Stimulated activated CD8-positive, alpha-beta memory T cell treated with anti-CD3 and anti-CD28 coated beads, Interleukin-15, amount 100 ng/mL, for 24 hours (primary cell): ENCODE measurements at places on chromosomes 1 and 21.

DNA sequence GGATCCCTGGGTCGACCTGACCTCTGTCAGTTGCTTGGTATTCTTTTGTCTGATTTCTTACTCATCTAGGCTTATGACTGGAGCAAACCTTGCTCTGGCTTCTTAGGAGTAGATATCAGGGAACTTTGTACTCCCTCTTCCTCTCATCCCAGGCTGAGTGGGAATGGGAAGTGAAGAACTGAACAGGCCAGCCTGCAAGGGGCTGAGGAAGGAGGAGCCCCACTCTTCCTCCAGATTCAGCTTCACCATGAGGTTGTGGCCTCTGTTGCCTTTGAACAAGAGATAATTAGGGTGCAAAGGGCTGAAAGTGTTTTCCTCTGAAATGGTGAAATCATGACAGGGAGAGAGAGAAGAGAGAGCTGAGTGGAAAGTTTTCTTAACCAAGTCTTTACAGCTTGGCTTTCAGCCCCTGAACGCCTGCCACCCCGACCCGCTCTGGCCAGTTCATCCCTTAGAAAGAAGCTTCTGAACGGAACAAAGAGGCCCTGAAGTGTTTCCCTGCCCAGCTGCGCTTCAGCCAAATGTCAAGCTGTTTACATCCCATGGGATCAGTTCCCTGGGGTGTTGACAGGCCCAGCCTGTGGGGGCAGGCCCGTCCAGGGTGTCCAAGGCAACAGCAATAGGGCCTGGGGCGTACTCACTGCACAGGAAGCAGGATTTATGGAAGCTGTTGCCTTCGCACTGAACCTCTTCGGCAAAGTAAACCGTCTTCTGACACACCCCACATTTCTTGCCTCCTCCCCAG is 11.2 kb downstream of the CSRP1 start:
- DNase-seq = no peak

DNA sequence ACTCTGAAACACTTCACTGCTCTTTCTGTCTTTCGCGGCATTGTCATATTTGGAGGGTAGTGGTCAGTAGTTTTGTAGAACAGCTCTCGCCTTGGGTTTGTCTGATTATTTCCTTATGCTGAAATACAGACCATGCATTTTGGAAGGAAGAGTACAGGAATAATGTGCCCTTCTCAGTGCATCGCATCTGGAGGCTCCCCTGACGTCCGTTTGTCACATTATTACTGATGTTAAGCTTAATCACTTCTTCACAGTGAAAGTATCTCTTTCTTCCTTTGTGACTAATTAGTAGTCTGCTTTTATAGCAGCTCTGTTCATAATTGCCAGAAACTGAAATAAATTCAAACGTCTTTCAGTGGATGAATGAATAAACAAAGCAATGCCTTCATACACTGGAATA is 85.7 kb upstream of the CXADR start:
- no peak for DNase-seq

DNA sequence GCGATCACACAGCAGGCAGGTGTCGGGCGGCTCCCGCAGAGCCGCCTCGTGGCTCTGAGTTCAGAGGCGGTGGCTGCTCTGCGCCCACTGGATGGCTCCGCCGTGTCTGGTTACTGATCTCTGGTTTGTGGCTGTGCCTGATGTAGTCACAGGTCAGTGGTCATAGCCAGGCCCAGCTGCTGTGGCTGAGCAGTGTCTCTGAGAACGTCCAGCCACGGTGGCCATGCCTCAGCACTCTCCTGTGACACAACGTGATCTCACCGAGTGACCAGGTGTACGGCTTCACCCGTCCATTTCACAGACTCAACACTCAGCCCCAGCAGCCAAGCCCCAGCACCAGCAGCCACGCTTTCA is 61.2 kb downstream of the KCNN3 start:
- no peak for DNase-seq

DNA sequence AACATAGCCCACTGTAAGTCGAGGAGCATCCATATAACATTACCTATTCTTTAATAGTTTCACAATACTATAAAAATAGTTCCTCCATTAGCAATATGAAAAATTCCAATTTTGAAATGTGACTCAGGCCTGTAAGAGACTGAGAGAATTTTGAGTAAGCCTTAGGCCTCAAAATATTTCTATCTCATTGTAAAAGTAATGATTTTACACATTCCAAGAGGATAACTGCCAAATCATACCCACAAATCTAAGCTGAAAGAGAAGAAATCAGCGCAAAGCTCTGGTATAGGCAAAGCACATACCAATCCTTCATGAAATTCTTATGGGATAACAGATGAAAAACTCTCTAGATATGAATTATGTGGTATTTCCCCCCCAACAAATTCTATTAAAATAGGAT is 144.1 kb downstream of the CDC42BPA start:
- DNase-seq = no peak

- no peak for DNase-seq
Observed at GRCh38 chr1:40318970-40319621, 2.0 kb upstream of the COL9A2 start.
